NCI-H1694 treated with DMSO at 0.1 percent for 48 hours (cell line): ENCODE measurements at places on chromosomes 3 and 15.

- DNase-seq = no peak
These were observed 43.5 kb upstream of the CTNNB1 start for GRCh38 chr3:41155834-41156233.

GRCh38 chr3:63365671-63366070 lies 87.6 kb downstream of the SYNPR start:
- DNase-seq = no peak

DNA sequence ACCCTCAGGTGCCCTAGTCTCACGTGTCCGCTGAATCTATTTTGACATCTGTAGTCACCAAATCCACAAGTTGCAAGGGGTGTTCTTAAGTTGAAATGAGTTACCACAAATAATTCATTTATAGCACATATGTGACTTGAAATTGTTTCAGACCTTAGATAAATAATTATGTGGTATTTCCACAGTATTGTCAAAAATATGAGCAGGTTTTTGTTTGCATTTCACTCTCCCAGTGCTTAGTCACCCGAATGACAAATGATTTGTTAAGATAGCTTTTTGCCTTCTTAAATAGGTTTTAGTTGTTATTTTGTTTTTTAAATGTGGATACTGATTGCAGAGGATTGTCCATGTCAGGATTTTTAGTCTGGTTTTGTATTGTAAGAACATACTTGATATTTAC lies 2.6 kb downstream of the MFSD1 start:
- DNase-seq = no peak

GRCh38 chr15:73538123-73538522 lies 95.1 kb downstream of the NPTN start:
- DNase-seq = no peak

DNA sequence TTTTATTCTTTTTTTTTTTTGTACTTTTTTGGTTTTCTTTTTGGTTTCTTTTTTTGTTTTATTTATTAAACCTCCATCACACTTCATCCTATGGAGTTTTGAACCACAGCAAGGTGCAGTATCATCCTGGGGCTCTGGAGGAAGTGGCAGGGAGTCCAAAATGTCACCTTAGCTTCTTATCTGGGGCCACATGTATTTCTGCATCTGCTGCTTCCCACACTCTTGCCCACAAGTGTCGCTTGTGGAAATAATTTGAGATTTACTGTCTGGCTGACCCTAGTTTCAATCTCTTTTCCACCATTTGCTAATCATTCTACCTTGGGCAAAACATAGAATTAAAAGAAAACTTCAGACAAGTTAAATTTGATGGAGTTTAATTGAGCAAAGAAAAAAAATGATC lies 6.4 kb downstream of the OPA1 start:
- no peak for DNase-seq

- no peak for DNase-seq
These were observed 59.0 kb upstream of the NECTIN3 start for GRCh38 chr3:111012388-111013248.

- DNase-seq = peak; percentile 46
These were observed 44.5 kb upstream of the CCNL1 start for GRCh38 chr3:157204431-157204830.

GRCh38 chr3:187594272-187594671 lies 75.9 kb downstream of the SST start:
- no peak for DNase-seq

DNA sequence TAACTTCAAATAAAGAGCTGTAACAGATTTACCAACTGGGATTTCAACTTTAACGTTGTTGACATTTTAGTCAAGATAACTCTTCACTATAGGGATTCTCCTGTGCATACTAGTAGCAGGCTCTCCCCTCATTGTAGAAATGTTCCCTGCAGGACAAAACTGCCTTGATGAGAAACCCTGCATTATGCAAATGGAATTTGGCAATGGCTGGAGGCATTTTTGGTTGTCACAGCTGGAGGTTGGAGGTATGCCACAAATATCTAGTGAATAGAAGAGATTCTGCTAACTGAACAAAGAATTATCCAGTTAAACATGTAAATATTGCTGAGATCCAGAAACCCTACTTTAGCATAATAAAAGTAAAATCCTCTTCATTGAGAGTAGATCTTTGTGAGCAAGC lies 928.8 kb upstream of the ALCAM start:
- no peak for DNase-seq

- no peak for DNase-seq
These were observed 4.6 kb downstream of the RBSN start for GRCh38 chr3:15094187-15094875.

- no peak for DNase-seq
These were observed 3.8 kb upstream of the ACAD9 start for GRCh38 chr3:128875556-128876120.

DNA sequence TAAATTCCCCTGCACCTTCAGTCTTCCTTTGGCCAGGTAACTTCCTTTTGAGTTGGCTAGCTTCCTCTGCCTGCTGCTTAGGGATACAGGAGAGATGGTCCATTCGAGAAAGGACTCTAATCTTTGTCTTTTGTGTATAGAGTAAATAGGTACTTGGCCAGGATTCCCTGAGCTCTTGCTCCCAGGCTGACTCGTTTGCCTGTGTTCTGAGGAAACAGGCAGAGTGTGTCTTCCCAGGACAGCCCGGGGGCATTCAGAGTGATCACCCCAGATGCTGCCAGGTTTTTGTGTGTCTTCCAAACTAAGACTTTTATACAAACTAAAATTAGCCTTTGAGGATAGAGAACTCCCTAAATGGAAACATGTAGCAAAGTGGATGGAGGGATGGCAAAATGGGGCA lies 39.5 kb downstream of the TMEM108 start:
- DNase-seq = no peak

GRCh38 chr3:115834068-115834467 lies 210.8 kb downstream of the GAP43 start:
- no peak for DNase-seq

- DNase-seq = peak; percentile 41
These were observed 83.4 kb downstream of the SLCO3A1 start for GRCh38 chr15:91936927-91937326.

DNA sequence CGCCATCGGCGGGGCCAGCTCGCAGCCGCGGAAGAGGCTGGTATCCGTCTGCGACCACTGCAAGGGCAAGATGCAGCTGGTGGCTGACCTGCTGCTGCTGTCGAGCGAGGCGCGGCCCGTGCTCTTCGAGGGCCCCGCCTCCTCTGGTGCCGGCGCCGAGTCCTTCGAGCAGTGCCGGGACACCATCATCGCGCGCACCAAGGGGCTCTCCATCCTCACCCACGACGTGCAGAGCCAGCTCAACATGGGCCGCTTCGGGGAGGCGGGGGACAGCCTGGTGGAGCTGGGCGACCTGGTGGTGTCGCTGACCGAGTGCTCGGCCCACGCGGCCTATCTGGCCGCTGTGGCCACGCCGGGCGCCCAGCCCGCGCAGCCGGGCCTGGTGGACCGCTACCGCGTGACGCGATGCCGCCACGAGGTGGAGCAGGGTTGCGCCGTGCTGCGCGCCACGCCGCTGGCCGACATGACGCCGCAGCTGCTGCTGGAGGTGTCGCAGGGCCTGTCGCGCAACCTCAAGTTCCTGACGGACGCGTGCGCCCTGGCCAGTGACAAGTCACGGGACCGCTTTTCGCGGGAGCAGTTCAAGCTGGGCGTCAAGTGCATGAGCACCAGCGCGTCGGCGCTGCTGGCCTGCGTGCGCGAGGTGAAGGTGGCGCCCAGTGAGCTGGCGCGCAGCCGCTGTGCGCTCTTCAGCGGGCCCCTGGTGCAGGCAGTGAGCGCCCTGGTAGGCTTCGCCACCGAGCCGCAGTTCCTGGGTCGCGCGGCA lies 1.8 kb downstream of the TLNRD1 start:
- no peak for DNase-seq

DNA sequence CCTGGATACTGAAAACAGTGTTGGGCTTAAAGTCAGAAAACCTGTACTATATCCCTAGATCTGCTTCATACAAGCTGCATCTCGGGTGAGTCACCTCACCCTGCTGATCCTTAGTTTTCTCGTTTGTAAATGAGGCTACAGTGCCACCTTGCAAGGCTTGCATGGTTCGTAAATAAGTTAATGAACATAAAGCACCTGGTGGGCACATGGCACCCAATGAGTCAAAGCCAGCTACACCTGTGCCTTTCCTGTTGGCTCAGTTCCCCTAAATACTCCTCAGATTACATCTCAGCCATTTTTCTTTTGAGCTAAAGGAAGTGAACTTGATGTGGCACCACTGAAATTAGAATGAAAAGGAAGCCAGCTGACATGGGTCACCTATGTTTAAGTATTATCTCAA lies 26.5 kb downstream of the RTP1 start:
- no peak for DNase-seq

GRCh38 chr3:122415104-122415744 lies 638 bp downstream of the WDR5B start:
- DNase-seq = no peak
